ENCODE measurements at places on chromosomes 7 and 10.

- no peak for DNase-seq
Observed at GRCh38 chr7:18663321-18663720, 167.8 kb downstream of the HDAC9 start.

DNA sequence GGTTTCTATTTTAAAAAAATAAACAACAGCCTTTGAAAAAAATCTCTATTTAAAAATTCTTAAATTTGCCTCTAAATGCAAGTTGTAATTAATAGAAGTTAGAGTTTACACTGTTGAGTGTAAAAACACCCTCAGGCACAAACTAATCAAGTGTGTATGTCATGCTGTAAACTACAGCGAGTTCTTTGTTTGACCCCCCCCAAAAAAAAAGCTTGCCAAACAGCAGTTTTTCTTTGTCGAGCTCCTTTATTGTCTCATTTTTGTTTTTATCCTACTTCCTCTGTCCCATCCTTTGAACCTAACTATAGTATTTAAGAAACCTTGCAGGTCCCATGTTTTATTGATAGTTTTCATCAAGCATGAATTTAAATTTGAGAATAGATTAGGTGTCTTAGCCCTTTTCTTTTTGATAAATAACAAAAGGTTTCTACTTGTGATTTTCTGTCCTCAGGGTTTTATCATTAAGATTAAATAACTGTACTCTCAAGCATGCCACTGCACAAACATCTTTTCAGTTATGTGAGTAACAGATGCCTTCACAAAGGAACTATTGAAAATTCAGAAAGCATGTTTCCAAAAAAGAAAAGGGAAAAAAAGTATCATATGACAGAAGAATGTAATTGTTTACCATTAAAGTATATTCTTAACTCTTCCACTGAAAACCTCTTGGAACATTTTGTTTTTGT is 176.0 kb downstream of the ARID5B start:
- no peak for DNase-seq

DNA sequence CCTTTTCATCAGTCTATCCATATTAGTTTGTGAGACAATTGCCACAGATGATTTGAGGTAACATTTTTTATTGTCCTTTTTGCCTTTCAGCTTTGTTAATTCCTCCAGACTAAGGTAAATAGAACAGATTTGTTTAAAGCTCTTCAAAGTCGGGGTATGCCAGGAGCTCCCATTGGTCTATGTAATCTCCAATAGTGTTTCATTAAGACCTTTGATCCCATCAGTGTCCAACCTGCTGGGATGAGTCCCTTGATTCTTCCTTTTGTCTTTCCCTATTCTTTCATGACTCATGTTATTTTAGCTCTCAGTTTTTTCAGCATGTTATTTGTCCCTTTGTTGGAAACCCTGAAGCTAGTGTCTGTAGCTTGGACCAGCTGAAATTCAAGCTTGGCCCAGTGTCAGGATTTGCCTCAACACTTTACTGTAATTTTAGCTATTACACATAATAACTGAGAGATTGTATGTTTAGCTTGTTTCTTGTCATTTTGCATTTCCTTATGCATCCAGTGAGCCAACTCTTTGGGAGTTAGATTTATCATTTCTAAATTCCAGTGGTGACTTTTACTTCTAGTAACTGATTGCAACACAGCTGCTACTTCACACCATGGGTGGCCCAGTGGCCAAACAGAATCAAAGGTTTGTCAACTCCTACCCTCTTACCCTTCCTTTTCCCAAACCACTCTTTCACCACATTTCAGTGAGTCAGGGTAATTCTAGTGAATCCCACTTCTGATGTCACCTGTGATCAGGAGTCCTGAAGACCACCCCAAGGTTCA is 15.3 kb downstream of the AGBL3 start:
- DNase-seq: no peak

GRCh38 chr7:24442170-24442777 is 131.0 kb upstream of the PALS2 start:
- DNase-seq: no peak

DNA sequence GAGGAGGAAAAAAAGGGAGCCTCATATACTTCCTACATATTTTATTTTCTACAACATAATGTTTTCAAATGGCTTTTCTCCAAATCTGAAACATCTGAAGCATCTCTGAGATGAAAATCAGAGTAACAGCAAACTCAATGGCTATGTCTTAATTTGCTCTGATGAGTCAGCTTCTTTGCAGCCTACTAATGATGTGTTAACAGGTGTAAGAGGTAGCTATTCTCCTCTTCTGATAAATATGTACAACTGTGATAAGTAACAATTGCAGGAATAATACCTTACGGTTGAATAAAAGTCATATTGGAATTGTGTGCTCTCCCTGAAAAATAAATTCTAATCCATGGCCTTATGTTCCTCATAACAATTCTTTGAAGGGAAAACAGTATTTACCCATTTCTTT is 45.2 kb downstream of the GNAT3 start:
- DNase-seq: no peak

- DNase-seq: no peak
Observed at GRCh38 chr7:138750901-138751464, 46.8 kb upstream of the TMEM213 start.

DNA sequence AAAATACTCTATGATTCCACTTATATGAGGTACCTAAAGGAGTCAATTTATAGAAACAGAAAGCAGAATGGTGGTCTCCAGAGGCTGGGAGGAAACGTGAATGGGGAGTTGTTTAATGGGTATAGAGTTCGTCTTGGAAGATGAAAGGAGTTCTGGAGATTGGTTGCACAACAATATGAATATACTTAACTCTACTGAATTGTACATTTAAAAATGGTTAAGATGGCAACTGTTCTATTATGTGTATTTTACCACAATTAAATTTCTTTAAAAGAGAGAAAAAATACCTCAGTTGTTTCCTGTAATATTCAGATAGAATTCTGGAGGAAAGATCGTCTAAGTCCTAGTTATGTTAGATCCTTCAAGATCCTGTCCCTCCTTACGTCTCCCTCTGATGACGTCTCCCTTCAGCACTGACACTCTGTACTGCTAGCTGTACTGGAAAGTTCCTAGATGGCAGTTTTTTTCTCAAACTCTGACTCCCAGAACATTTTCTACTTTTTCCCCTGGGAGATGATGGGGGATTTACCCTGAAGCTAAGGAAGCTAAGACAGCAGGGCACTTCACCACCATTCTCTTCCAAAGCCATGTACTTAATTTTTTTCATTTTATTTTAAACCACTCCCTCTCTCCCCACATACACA is 53.2 kb upstream of the CAV2 start:
- DNase-seq: no peak

DNA sequence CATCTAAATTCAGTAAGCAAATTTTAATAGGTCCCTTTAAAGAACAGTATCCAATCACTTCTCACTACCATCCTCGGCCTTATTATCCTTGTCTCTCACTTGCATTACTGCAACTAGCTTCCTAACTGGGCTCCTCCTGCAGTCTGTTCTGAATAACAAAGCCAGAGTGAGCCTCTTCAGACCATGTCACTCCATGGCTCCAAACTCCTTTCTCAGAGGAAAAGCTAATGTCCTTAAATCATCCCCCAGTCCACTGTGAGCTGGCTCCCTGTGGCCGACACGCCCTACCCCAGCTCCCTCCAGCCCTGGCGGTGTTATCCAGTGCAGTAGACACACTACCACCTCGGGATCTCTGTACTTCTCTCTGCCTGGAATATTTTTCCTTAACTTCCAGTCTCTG is 80.0 kb downstream of the EPC1 start:
- DNase-seq: no peak

GRCh38 chr7:76262683-76263402 is 39.6 kb upstream of the HSPB1 start:
- no peak for DNase-seq

GRCh38 chr7:90749774-90750173 is 153.7 kb downstream of the CDK14 start:
- DNase-seq: no peak

GRCh38 chr10:24493165-24493564 is 230.5 kb downstream of the ARHGAP21 start:
- no peak for DNase-seq

GRCh38 chr7:154744861-154745258 is 258.1 kb downstream of the PAXIP1 start:
- DNase-seq: no peak

DNA sequence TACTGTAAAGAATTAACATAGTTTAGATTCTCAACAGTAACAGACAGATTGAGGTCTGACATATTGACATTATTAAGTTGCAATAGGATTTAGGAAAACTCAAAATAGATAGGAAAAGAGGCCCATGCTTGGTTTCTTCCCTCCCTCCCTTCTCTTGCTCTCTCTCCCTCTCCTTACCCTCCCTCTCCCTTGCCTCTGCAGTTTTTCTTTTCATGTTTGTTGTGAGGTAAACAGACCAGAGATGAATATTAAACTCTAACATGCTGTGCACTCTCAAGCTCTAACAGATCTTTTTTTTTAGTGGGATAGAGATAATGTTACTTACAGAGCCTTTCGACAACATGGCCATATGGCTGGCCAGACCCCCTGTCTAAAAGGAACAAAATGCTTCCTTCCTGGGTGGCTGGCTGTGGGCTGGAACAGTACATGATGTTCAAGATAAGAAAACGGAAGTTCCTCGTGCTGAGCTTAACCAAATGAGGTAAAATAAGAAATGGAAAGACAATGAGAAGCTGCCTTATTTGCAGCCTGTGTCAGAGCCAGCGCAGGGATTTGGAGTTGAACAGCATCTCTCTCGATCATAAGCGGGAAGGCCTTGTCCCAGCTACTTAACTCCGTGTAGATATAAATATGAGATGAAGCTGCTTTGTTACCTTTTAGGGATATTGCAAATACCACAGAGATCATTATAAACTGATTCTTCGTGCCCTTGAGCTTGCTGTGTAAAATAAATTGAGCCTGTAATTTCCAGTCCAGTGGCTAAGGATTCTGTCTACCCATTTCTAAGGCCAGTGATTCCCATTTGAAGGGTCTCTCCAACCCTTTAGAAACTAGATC is 391.9 kb upstream of the NPVF start:
- no peak for DNase-seq

GRCh38 chr10:25174461-25175230 is at the start of gene GPR158:
Gene GPR158, plus strand, starts transcription at chr10:25175001. Its CDS starts 420 bp downstream, at chr10:25175421.
- DNase-seq: peak; percentile 23

GRCh38 chr10:4851846-4852245 is 25.8 kb downstream of the AKR1E2 start:
- DNase-seq: no peak

- DNase-seq: no peak
Observed at GRCh38 chr10:78199759-78200158, 166.1 kb downstream of the RPS24 start.

DNA sequence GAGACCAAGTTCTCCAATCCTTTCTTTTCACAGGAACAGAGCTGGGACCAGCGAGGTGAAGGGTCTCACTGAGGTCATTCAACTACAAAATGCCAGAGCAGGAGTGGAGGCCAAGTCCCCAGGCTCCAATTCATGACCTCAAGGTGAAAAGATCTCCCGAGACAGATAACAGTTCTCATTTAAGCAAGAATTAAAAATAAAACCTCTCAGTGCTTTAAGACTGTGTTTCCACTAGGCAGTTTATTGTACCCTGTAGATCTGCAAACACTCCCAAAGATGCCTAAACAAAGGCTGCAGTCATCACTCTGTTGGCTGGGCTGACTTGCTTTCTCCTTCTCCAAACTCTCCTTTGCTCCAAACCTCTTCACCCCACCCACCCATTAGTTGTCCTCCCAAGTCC is 74.8 kb upstream of the CXCL12 start:
- DNase-seq: no peak

GRCh38 chr10:4868357-4868657 is 42.3 kb downstream of the AKR1E2 start:
- DNase-seq: no peak

GRCh38 chr7:17140406-17140805 is 158.0 kb upstream of the AHR start:
- DNase-seq: no peak

- no peak for DNase-seq
Observed at GRCh38 chr7:2393706-2394105, 9.7 kb upstream of the CHST12 start.

DNA sequence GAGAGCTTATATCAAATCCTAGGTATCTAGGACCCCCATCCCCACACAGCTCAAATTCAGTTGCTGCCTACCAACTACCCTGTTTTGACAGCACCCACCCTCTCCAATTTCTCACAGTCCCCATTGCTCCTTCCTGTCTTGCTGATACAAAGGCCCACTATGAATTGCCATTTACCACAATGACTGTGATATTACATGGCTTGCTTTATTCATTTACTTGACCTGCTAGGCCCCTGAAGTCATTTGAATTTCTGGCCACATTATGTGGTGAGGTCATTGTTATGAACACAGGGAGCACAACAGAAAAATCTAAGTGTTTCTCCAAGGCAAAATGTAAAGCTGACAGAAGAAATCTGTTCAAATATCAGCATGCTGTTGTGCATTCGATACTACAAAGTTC is 101.4 kb downstream of the PPP1R17 start:
- no peak for DNase-seq

- no peak for DNase-seq
Observed at GRCh38 chr10:55631071-55631654, 729.9 kb downstream of the ZWINT start.

Data from activated CD4-positive, alpha-beta T cell treated with anti-CD3 and anti-CD28 coated beads for 4 hours (primary cell).